ENCODE measurements at places on chromosomes 16 and 17. TPM values are rescaled to one million over a fixed set of nuclear protein-coding genes. Genes with fewer than 3 reads are reported as not detected.

TERB1 gene
- not detected for total RNA-seq

USP43 gene
- total RNA-seq, result 6.9 TPM

CES5A gene
- not detected for total RNA-seq

SERPINF2 gene
- 0.70 TPM for total RNA-seq

PRSS8 gene
- total RNA-seq, result 59.2 TPM

DDX5 gene
- total RNA-seq, result 428 TPM

NPIPB13 gene
- not detected for total RNA-seq

KCNJ2 gene
- 0.08 TPM for total RNA-seq

HOXB2 gene
- 0.46 TPM for total RNA-seq

CDIP1 gene
- 39.1 TPM for total RNA-seq

RNF112 gene
- total RNA-seq, result 1.0 TPM

TEDC2 gene
- total RNA-seq, result 5.6 TPM

PLCD3 gene
- total RNA-seq, result 126 TPM

ST6GALNAC2 gene
- total RNA-seq, result 139 TPM

GLP2R gene
- total RNA-seq, result not detected

SLC43A2 gene
- total RNA-seq, result 14.0 TPM

CNTROB gene
- 21.9 TPM for total RNA-seq

IRX3 gene
- total RNA-seq, result 8.7 TPM

CAMKK1 gene
- 2.4 TPM for total RNA-seq

MEIOB gene
- total RNA-seq, result 0.08 TPM

NPTX1 gene
- total RNA-seq, result 0.08 TPM

OR3A3 gene
- not detected for total RNA-seq

OTOA gene
- not detected for total RNA-seq

ZACN gene
- total RNA-seq, result not detected

NUBP1 gene
- 31.3 TPM for total RNA-seq

SEPTIN12 gene
- not detected for total RNA-seq

ENPP7 gene
- total RNA-seq, result not detected

TOM1L1 gene
- total RNA-seq, result 54.8 TPM

CACNG1 gene
- total RNA-seq, result not detected

ELMO3 gene
- total RNA-seq, result 70.0 TPM

MMP2 gene
- total RNA-seq, result 9.9 TPM

KRT14 gene
- 10,587 TPM for total RNA-seq

CES4A gene
- total RNA-seq, result 2.4 TPM

TMEM88 gene
- 0.23 TPM for total RNA-seq

STX1B gene
- 0.08 TPM for total RNA-seq

TNFSF13 gene
- 5.9 TPM for total RNA-seq

TNFSF12 gene
- 8.8 TPM for total RNA-seq

CFAP97D1 gene
- not detected for total RNA-seq

KRTAP4-1 gene
- total RNA-seq, result not detected

TSEN54 gene
- 36.9 TPM for total RNA-seq

LAT gene
- total RNA-seq, result not detected

G6PC1 gene
- total RNA-seq, result not detected

SLC16A6 gene
- 0.04 TPM for total RNA-seq

COPZ2 gene
- total RNA-seq, result 16.6 TPM

TEKT1 gene
- not detected for total RNA-seq

PERCC1 gene
- not detected for total RNA-seq

NOG gene
- 1.4 TPM for total RNA-seq

DNAJC7 gene
- 63.7 TPM for total RNA-seq

KRTAP4-9 gene
- not detected for total RNA-seq

PTGES3L gene
- total RNA-seq, result not detected

TVP23B gene
- 42.7 TPM for total RNA-seq

SLC38A8 gene
- total RNA-seq, result not detected

HSPB9 gene
- total RNA-seq, result not detected

BEAN1 gene
- 0.04 TPM for total RNA-seq

TBX21 gene
- total RNA-seq, result not detected

CCL7 gene
- not detected for total RNA-seq

CDH3 gene
- 506 TPM for total RNA-seq

ZP2 gene
- total RNA-seq, result not detected

CHST6 gene
- 3.0 TPM for total RNA-seq

Data from hair follicular keratinocyte (primary cell).